ENCODE measurements at places on chromosomes 1 and 21.

GRCh38 chr1:193036337-193037047 is 22.7 kb downstream of the UCHL5 start:
- DNase-seq, result no peak

DNA sequence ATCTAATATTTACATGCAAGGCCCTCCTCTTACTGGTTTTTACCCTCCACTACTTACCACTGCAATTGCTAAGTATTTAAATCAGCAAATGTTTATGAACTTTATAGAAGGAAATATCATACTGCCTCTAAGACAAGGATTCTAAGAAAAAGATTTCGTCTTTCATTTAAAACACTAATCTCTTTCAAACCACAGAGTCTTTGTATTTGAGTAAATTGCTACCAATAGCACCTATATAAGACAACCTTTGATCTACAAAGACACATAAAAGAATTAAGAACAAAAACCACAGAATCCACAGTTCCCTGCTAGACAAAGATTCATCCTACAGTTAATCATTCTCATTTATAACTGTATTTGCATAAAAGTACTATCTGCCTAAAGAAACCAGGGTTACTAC is 37.6 kb downstream of the RNF115 start:
- DNase-seq, result no peak

- no peak for DNase-seq
Observed at GRCh38 chr1:70143048-70143659, 62.2 kb downstream of the LRRC40 start.

- DNase-seq, result no peak
Observed at GRCh38 chr1:185166106-185166505, 9.1 kb downstream of the SWT1 start.

- no peak for DNase-seq
Observed at GRCh38 chr1:1120096-1120495, 4.2 kb upstream of the C1orf159 start.

GRCh38 chr1:19582318-19582717 is 61.8 kb upstream of the NBL1 start:
- DNase-seq, result no peak

DNA sequence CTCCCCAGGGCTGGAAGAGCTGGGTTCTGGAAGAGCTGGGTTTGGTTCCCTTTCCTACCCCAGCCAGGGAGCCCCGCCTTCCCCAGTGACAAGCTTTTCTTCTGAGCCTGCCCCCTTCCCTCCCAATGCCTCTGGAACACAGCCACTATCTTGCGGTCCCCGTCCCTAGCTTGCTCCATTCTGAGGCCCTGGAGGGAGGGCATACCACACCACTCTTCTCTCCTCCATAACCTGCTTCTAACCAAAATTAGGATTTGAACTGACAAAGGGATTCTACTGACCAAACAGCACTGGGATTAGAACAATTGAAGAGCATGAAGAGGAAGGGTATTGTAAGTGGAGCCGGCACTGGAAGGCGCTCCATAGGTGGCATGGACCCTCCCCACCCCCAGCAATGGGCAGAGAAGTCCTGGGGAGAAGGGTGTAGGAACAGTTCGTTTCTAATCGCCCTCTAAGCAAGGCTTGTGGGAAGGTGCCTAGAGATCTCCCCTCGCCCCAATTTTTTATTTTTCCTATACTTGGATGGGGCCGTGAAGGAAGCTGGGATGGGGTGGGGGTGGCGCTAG is 690 bp downstream of the C1orf216 start:
- DNase-seq, result peak; percentile 45

- no peak for DNase-seq
Observed at GRCh38 chr1:212959266-212960220, 9.2 kb downstream of the VASH2 start.

DNA sequence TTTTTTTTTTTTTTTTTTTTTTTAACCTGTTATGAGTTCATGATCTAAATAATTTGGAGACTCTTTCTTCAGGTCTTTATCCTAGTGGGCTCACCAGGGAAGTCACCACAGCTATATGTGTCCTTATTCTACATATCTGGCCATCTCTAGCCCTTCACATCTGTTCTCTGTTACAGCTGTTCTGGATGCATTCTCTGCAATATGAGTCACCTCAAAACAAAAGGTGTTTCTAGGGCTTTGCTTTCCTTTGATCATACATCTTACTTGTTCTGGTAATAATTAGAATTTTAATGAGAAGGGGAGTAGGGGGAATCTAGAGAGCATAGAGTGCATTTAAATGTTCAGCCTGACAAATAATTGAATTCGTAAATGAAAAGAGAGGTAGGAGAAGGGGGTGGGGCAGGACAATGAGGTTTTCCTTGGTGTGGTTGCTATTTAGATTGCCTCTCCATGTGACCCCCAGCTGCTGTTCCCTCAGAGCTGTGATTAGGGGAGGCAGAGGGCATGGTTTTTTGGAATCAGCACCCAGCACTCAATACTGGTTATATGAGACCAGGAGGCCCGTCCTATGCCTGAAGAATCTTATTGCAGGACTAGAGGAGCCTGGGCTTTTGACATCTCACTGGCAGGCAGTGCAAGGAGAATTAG is 8.0 kb downstream of the SYT6 start:
- DNase-seq, result no peak

- no peak for DNase-seq
Observed at GRCh38 chr1:226949401-226949800, 9.3 kb downstream of the COQ8A start.

- DNase-seq, result peak; percentile 34
Observed at GRCh38 chr1:35451125-35451528, 106.1 kb downstream of the KIAA0319L start.

DNA sequence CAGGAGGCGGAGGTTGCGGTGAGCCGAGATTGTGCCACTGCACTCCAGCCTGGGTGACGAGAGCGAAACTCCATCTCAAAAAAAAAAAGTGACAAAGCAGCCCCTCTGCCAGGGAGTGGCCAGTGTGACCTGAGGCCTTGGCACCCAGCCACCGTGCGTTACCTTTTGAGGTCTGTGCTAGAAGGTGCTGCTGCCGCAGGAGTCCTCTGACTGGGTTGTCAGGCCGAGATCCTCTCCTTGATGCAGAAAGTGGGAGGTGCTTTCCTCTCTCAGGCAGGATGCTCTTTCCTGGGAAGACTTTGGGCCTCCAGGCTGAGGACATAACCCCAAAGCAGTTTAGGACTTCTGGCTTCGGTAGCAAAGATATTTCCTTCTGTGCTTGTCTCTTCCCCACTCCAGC is 280.5 kb upstream of the VAMP3 start:
- no peak for DNase-seq

- DNase-seq, result no peak
Observed at GRCh38 chr1:159315381-159315780, 13.2 kb downstream of the FCER1A start.

GRCh38 chr1:217088011-217088410 is 364.8 kb upstream of the ESRRG start:
- no peak for DNase-seq

- DNase-seq, result no peak
Observed at GRCh38 chr1:202599669-202600431, 110.4 kb downstream of the SYT2 start.

GRCh38 chr1:206796981-206797402 is 24.7 kb upstream of the IL10 start:
- no peak for DNase-seq

- DNase-seq, result no peak
Observed at GRCh38 chr21:43306391-43306790, 120.5 kb downstream of the SIK1 start.

DNA sequence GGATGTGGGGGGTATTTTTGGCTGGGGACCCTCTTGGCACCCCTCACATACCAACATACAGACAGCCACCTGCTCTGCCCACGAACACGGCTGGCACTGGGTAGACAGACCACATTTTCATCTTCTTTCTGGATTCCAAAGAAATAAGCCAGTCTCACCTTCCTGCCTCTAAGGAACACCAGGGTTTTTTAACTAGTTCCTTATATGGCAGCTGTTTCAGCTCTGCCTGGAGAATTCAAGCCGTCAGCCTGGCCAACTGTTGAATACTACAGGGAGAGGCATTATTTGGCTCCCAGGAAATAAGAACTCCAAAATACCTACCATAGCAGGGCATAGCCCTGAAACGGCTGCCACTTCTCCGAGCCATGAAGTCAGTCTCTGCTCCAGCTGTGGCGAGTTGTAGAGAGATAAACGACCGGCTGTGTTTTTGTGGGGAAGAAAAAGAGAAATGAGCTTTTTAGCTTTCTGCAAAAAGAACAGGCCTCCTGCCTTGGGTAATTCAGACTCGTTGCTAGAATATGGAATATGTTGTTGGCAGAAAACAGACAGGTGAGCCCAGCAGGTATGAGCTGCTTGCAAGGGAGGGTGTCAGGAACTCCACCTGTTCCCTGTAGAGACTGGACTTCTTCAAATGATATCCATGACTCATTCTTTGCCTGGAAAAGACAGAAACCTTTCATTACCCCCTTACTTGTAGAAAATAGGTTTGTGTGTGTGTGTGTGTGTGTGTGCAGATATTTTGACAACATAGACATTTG is 51.8 kb downstream of the MT1HL1 start:
- DNase-seq, result no peak

- DNase-seq, result no peak
Observed at GRCh38 chr1:218394416-218394815, 49.3 kb downstream of the TGFB2 start.

- DNase-seq, result no peak
Observed at GRCh38 chr1:153324912-153325311, 12.2 kb upstream of the PGLYRP3 start.

DNA sequence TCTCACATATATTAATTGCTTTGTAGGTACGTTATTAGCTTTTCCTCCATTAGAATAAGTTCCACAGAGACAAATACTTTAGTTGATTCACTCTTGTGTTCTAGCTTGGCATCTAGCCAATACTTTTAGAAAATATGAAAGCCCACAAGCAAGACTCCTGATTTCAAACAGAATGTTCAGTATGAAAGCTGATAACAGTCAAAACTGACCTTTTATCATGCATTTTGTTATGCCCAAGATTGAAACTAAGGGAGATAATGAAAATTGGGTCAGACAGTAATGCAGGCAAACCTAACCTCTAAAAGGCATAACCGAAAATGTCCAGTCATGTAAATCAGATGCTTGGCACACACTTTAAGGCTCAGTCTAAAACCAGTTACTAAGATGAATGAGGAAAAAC is 61.7 kb downstream of the ERICH3 start:
- DNase-seq, result no peak

DNA sequence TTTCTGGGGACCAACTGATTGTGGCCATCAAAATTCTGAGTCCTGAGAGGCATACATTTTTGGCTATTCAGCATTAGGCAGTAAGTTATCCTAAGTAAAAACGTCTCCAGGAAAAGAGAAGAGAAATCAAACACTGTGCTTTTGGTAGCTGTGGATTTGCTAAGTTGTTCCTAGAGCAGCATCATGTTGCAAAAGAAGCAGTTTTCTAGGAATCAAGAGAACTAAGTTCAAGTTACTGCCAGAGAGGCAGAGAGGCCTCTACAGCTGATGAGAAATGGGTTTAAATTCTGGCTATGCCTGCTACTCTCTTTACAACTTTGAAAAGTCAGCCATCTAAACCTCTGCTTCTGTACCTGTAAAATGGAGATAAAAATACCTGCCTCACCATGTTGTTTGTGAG is 22.8 kb downstream of the RD3 start:
- DNase-seq, result no peak

DNA sequence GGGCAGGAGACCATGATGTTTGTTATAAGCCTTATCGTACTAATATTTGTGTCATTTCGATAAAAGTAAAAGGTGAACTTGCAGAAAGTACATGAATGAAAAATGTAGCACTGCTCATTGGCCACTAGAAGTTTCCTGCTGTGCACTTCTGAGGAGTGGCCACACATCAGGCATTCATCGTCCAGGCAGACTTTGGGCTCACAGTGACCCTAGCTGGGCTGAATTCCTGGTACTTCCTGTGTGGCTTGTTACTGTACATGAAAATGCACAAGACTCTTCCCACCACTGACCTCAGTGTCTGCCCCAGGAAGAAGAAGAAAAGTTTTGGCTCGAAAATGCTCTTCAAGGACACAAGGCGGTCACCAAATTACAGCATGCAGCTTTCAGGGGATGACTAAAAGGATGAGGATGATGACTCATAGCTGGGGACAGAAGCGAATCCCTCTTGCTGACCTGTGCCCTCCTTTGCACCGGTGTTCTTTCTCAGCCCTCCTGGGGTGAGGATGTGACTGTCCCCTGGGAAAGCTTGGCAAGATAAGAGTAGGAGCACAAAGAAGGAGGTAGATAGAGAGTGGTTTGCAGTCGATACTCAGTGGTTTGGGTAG is 252.4 kb upstream of the KAZN start:
- no peak for DNase-seq

DNA sequence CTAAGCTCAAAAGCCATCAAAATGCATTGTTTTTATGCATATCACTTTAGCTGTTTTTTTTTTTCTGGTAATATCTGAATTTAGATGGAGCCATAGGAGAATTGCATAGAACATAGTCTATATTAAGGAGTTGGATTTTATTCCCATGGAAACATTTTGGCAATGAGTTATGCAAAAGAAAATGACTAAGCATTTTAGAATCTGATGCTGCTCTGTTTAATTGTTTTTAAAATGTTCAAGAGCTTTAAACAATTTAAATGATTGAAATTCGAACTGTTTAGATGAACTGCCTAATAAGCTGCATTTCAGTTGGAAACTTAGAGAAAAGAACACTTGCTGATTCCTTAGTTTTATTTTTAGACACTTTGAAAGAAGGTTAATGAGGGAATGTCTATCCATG is 1531.5 kb upstream of the B3GALT2 start:
- no peak for DNase-seq

DNA sequence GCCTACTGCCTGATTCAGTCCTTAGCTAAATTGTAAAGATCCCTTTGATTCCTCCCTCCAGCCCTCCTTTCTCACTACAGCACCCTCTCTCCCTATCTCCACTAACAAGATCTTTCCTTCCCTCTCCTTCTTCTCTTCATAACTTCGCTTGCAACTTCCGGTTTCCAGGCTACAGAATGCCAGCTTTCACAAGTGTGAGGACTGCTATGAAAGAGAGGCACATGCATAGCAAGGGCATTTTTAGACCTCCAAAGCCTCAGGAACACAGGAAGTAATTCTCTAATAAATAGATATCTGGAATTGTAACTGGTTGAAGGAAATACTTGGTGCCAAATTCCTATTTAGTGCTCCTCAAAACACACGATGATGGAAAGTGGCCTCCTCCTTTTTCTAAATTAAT is 196.7 kb downstream of the HLX start:
- no peak for DNase-seq

- no peak for DNase-seq
Observed at GRCh38 chr1:7341145-7341905, 429.8 kb upstream of the VAMP3 start.
